Activated CD8-positive, alpha-beta memory T cell treated with anti-CD3 and anti-CD28 coated beads for 1 hour (primary cell): ENCODE measurements at places on chromosomes 16 and 17.

- no peak for DNase-seq
Measured at GRCh38 chr17:29150161-29150560, 30.0 kb downstream of the MYO18A start.

- no peak for DNase-seq
Measured at GRCh38 chr17:61325382-61326073, 74.1 kb upstream of the TBX2 start.

- no peak for DNase-seq
Measured at GRCh38 chr16:53898993-53899392, 195.0 kb downstream of the FTO start.

DNA sequence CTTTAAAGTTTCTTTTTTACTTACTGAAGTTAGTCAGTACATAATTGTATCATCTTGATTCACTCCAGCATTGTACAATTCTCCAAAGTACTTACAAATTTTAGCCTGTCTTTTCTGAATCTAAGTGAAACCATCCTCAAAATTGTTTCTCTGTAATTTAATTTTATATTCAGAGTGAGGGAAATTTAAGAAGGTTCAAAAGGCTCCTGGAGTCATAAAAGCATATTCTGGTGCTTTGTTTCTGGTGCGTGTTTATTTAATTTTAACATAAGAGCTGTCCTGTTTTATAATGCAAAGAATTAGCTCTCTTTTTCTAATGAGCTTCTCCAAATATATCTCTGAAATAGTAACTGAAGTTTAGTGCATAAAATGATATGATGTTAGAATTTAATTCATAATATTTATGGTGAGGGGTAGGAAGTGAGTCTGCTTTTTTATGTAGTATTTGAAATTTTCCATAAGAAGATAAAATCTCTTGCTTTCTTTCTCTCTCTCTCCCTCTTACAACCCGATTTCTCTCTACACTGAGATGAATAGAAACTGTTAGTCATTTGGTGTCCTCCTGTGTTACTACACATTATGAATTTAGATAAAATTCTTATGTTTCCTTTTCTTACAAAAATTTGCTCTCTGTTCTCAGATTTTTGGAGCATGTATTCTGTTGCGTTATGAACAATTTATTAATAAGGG lies 339.8 kb downstream of the BCAS3 start:
- DNase-seq, result no peak

DNA sequence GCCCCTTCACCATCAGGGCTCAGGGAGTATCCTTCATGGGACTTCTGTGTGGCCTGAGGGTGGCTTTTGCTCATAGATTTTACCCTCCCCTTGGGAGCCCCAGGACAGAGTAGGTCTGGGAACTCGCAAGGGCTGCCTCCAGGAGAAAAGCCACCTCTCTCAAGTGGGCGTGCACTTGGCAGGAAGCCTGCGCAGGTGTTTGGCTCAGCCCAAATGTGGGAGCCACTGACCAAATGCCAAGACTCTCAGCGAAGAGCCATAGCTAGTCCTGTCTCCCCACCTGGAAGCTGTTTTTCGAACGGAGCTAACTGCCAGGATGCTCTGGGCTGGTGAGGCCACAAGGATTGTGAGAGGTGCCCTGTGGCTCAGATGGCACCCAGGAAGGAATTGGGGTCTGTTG lies 2.0 kb upstream of the HSD17B2 start:
- no peak for DNase-seq

GRCh38 chr17:1122533-1123392 lies 57.0 kb downstream of the ABR start:
- peak; percentile 76 for DNase-seq

GRCh38 chr16:29854520-29855100 lies 8.4 kb downstream of the CDIPT start:
- DNase-seq, result no peak

DNA sequence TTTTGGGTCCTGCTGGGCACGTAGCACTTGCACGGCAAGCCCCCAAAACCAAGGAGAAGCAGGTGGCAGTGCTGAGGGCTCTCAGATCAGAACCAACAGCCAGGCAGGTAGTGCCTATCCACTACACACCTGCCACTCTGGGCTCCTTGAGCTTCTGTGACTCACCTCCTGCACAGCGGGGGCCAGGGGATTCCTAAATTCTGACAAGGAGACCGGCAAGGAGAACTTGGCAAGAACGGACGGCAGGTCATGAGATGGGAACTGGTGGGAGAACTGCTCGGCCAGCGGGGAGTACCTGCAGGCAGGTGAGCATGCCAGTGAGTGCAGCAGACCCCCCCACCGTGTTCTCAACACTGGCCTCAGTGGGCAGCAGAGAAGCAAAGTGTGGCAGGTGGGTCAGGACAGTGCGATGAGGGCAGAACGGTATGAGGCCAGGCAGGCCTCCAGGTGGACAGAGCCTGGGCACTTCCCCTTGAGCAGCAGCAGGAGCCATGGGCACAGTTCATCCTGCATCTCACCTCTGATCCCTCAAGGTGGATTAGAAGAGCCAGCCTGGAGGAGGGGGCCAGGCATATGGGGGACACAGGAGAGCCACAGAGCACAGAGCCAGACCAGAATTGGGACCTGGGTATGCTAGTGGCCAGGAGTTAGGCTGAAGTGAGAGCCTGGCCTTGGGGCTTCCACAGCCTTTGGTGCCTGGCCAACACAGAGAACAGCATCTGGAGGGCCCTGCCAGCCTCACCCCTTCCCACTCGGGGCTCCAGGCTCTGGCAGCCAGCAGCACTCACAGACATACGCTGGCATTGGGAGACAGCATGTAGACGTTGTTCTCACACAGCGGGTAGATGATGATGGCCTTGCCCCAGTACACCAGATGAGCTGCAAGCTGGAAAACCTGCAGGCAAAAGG lies 14.7 kb downstream of the MPG start:
- no peak for DNase-seq

- no peak for DNase-seq
Measured at GRCh38 chr16:51228097-51228659, 77.1 kb upstream of the SALL1 start.

GRCh38 chr17:45704251-45704650 lies 79.9 kb upstream of the CRHR1 start:
- no peak for DNase-seq

- DNase-seq, result no peak
Measured at GRCh38 chr16:86052115-86052670, 153.2 kb downstream of the IRF8 start.

DNA sequence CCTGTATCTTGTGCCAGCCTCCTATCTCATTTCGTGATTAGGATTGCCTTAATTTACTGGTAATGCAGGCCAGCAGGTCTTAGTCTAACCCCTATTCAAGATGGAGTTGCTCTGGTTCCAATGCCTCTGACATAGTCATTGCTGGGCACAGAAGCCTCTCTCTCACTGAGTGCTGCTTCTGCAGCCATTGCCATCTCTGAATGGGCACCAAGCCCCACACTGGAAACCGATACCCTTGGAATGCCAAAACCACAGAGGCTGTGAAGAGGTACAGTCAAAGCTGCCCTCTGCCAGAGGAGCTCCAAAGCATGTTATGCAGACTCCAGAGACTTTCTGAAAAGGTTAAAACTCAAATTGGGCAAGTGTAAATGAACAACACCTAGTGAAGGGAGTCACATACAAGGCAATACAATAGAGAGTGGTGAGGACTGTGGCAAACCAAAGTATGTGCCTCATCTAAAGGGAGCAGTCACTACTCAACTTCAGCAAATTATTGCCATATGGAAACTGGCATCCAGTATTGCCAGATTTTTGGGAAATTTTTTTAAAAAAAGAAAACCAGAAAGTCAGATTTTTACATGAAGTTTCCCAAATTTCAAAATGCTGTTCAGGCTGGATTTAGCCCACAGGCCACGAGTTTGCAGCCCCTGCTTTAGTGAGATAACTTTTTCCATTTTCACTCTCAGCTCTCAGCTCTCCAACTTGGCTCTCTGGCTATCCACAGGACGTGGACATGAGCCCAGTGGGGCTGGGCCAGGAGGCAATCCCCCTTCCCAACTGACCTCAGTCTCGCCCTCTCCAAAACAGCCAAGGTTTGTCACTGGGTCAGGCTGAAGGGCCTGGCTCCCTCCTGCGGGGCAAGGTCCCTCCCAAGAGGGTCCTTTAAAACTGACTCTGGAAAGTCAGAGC lies 2.1 kb upstream of the MMP2 start:
- DNase-seq, result no peak

GRCh38 chr17:79833110-79833450 lies 6.2 kb downstream of the CBX4 start:
- no peak for DNase-seq

DNA sequence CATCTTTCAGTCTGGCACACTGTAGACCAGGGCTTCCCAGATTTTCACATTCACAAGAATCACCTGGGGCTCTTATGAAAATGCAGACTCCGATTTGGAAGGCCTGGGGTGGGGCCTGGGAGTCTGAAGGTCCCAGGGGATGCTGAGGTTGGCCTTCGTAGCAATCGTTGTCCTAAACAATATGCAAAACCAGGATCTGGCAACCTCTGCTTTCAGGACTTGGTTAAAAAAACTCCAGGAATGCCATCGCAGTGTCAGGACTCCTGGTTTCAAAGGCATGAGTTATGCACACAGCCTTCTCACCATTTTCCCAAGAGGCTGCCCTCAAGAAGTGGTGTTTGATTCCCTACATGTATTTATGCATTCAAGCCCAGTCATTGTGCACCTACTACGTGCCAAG lies 6.7 kb downstream of the CLEC19A start:
- DNase-seq, result no peak

- no peak for DNase-seq
Measured at GRCh38 chr16:77843405-77843804, 55.0 kb downstream of the VAT1L start.

DNA sequence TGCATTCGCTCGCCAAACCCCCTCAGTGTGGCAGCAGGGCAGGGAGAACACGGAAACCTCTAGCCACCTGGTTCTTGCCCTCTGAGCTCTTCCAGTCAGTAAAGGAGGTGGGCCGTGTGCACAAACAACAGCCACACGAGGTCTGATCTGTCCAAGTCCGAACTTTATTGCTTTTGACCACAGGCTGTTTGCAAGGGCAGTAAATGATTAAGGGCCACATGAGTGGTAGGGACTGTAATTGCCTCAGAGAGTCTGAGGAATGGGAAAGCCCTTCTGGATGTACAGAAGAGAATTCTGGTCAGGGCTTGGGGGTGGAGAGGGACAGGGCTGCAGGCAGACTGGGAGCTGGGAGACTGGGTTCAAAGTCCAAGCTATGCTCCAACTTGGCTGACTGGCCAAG lies 75.7 kb upstream of the LHX1 start:
- no peak for DNase-seq

GRCh38 chr16:57196286-57196685 lies 10.2 kb downstream of the RSPRY1 start:
- DNase-seq, result no peak

DNA sequence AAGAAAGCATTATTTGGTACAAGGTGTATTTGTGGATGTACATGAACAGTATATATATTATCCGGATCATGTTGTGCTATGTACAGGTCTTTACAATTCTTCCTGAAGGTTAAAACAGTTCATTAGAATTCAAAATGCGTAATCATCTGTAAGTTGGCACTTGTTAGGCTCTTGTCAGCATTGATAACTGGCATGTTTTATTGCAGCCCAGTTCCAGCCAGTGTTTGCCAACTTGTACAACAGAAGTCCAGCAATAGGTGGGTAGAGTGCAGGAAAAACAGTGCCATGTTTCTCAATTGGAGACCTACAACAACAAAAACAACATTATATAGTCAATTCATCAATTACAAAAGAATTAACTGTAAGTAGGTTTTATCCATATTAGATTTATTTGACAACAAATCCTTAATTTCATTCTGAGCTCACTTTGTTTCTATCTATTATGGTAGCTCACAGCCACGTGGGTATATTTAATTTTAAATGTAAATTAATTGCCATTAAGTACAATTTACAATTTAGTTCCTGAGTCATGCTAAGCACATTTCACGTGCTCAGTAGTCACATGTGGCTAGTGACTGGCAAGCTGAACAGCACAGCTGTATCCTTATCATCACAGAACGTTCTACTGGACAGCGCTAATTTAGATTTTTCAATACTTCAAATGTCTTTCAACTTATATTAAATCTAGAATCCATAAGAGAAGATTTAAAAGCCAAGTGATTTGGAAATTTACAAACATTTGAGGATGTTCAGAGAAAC lies 8.6 kb upstream of the ANKFY1 start:
- no peak for DNase-seq

DNA sequence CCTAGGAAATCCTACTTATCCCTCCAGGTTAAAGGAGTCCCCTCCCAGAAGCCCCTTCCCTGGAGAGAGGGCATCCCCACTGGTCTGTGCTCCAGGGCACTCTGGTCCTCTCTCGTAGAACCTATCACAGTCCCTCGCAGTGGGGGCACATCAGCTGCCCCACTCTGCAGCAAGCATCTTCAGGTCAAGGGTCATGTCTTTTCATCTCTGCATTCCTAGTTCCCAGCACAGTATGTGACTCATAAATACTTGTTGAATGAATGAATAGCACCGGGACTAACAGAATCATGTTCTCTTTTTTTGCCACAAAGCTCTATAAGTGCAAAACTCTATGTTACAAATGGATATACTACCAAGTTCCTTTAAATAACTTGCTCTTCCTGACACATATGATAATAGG lies 36.0 kb downstream of the RNF157 start:
- no peak for DNase-seq

- no peak for DNase-seq
Measured at GRCh38 chr17:57604771-57605674, 140.1 kb downstream of the CCDC182 start.

- DNase-seq, result no peak
Measured at GRCh38 chr17:59762049-59762823, 54.8 kb downstream of the VMP1 start.

GRCh38 chr17:57284984-57285646 lies 28.8 kb downstream of the MSI2 start:
- no peak for DNase-seq

GRCh38 chr17:7922845-7923628 lies 6.6 kb downstream of the KCNAB3 start:
- peak; percentile 74 for DNase-seq

GRCh38 chr17:40938981-40939380 lies 1.5 kb upstream of the KRT23 start:
- no peak for DNase-seq

GRCh38 chr17:5772720-5773119 lies 188.4 kb upstream of the NLRP1 start:
- no peak for DNase-seq

DNA sequence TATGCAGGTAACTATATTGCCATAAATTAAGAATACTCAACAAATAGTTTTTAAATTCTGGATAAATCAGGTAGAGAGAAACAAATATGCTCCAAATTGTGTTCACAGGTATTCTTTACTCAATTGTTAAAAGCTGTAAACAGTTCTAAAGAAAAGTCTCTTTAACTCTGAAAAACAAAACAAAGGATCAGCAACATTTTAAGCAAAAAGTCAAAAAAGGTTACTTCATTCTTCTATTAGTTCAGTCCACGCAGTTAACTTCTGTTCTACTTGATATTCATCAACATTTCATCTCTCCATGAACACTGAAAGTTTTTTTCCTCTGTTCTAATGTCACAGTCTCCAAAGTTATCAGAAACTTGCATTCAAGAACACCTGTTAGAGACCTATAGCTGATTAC lies 47.9 kb downstream of the SCPEP1 start:
- DNase-seq, result no peak

- no peak for DNase-seq
Measured at GRCh38 chr17:31388770-31389656, 2.5 kb upstream of the RAB11FIP4 start.

- no peak for DNase-seq
Measured at GRCh38 chr17:61833536-61834193, 29.7 kb downstream of the BRIP1 start.

GRCh38 chr16:68031951-68032350 lies 8.9 kb downstream of the DUS2 start:
- DNase-seq, result no peak

- DNase-seq, result no peak
Measured at GRCh38 chr16:73339821-73340220, 291.9 kb upstream of the ZFHX3 start.

- no peak for DNase-seq
Measured at GRCh38 chr16:86966777-86967176, 350.4 kb downstream of the C16orf95 start.
